ENCODE measurements at places on chromosomes 5 and 9.

GRCh38 chr9:101121836-101122399, 93.4 kb downstream of the PLPPR1 start:
- DNase-seq, result no peak

DNA sequence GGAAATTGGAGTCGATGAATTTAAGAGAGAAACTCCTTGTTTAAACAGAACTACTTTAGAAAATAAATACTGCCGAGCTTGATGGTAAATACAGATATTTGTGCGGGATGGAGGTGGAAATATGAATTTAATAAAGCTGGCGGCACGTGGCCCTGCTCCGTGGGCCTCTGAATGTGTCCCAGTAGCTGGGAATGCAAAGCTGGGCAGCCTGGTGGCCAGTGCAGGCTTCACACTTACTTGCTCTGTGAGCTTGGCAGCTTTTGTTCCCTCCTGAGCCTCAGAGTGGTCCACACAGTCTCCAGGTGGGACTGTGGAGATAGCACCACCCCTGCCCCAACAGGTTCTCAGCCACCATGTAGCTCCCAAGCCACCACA, 45.9 kb downstream of the BARX1 start:
- no peak for DNase-seq

DNA sequence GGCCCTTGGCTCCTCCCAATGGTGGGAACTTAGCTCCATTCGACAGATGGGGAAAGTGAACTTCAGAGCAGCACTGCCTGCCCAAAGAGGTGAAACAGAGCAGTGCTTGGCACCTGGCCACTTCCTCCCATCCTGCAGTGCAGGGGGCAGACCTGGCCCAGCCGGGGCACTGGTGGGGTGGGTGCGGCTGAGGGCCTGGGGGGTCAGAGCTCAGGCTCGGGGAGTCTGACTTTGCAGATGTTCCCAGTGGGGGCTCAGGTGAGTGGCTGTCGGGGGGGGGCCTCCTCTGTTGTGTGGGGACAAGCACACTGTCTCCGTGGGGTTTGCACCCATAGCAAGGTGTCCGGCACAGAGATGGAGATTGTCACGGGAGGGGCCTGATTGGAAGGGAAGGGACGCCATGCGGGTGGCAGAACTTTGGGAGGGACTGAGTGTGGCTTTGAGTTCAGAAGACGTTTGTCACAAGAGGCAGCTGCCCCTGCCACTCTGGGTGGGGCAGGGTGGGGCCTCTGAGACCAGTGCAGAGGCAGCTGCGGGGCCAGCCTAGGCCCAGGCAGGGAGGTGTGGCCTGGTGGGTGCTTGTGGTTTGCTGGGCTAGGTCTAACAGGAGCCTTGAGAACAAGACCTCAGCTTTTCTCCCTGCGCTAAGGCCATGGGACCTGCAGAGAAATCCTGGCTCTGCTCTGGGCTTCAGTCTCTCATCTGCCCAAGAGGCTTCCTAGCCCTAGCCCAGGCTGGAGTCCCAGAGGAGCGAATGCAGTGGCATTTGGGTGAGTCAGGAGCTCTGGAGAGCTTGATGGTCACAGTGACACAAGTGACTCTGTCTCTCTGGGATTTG, 2.5 kb downstream of the MYMK start:
- no peak for DNase-seq

- DNase-seq, result no peak
Measured at GRCh38 chr5:165576678-165577275, 2071.4 kb downstream of the MAT2B start.

DNA sequence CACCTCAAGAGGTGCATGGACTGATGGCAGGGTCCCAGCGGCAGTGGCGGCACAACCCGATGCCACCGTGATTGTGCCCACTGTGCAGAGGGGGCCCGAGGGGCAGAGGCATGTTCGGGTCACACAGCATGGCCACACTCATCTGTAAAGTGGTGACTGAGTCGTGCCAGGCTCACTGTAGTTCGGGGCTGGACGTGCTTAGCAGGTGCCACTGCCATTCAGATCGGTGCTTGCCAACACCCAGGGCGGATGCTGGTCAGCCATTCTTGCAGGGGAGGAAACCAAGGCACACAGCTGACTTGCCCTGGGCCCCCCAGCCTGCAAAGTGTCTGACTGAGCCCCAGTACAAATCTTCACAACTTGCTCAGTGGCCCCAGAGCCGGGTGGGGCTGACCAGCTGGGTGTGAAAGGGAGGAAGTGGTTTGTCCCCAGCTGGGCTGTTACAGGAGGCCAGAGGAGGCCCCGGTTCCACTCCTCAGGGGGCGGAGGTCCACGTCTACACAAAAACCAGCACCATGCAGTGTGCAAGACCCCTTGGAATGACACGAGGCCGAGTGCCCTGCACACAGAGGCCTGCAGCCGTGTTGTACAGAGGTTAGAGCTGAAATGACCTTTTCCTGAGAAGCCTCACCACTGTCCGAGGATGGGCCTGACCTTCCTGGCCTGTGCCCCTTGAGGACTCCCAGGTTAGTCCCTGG, 17.9 kb downstream of the FGD3 start:
- DNase-seq, result no peak

GRCh38 chr9:7452378-7452777, 347.2 kb downstream of the DMAC1 start:
- peak; percentile 25 for DNase-seq

GRCh38 chr5:148186248-148187003, 16.4 kb upstream of the SPINK6 start:
- no peak for DNase-seq

- no peak for DNase-seq
Measured at GRCh38 chr9:34218446-34218845, 39.6 kb downstream of the UBAP1 start.

- no peak for DNase-seq
Measured at GRCh38 chr5:112349371-112349770, 69.7 kb downstream of the EPB41L4A start.

DNA sequence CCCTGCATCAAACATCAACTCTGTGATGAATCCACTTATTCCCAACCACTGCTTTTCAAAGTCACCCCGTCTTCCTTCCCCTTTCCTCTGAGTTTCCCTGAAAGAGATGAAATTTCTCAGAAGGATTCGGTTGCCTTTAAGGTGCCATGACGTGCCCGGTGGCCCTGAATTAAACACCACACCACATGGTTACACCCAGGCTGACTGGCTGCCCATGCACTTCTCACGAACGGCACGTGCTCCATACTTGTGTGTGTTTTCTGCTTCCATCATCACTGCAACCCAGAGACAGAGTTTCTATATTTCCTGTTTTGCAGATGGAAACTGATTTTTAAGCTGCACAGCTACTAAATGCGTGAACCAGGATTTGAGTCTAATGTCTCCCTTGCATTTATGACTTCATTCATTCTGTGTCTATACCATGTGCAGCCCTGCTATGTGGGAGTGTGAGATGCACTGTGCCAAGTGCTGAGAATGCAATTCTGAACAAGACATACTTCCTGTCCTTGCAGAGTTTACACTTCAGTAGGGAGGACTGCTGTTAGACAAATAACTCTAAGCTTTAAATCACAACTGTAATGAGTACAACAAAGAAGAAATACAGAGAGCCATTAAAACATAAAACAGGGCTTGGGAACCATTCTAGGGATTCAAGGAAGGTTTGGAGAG, 162.9 kb downstream of the NXNL2 start:
- DNase-seq, result no peak

- no peak for DNase-seq
Measured at GRCh38 chr5:62460578-62460983, 48.0 kb downstream of the IPO11 start.

DNA sequence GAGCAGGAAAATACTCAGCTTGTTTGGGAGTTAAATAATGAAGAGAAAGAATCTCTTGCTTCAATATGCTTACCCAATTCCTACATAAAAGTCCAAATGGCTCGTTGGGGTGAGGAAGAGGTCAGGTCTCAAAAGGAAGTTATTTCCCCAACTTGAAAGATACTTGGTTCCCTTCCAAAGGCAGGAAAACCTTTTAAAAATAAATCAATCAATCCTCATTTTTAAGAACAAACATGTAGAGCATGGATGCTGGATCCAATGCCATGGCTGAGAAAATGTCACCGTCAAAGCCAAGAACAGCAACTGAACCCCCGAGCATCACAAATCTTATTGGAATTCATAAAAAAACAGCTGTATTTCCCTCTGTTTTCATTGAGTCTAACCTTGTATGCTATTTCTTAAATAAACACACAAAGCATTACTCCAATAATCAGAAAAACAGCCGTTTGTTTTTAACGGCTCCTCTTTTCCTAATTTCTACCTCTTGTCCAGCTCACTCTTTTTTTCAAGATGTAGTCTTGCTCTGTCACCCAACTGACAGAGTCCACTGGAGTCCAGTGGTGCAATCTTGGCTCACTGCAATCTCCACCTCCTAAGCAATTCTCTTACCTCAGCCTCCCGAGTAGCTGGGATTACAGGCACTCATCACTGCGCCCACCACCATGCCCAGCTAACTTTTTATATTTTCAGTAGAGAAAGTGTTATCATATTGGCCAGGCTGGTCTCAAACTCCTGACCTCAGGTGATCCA, 140.7 kb downstream of the GNA14 start:
- DNase-seq, result no peak

DNA sequence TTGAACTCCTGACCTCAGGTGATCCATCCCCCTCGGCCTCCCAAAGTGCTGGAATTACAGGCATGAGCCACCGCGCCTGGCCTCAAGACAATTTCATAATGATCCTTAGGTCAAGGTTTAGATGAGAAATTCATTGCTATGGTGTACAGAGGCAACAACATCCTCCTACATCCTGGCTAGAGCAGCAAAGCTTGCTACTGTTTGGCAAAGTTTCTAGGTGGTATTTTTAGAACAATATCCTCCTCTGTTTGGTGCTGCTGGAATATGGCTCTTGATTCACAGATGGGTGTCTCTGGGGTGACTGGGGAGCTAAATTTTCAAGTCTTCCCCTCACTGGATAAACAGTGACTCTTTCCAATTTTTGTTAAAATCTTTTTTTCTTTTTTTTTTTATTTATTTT, 30.6 kb downstream of the CRHBP start:
- no peak for DNase-seq

GRCh38 chr5:66494437-66494836, 101.8 kb upstream of the MAST4 start:
- DNase-seq, result no peak

DNA sequence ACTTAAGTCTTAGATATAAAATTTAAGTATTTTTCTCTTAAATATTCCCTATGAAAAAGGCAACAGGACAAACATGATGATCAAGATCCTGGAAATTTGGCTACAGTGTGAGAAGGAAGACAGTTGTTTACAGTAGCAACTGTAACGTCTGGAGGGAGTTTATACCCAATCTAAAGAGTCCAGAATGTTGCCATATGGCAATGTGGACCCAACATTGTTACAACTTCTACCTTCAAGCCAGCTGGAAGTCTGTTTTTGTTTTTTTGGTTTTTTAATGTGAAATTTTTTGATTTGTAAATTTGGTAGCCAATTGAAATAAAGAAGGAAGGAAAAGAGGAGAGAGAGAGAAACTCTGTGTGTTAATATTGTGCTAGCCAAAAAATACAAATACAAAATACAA, 233.4 kb downstream of the CHSY3 start:
- DNase-seq, result no peak

DNA sequence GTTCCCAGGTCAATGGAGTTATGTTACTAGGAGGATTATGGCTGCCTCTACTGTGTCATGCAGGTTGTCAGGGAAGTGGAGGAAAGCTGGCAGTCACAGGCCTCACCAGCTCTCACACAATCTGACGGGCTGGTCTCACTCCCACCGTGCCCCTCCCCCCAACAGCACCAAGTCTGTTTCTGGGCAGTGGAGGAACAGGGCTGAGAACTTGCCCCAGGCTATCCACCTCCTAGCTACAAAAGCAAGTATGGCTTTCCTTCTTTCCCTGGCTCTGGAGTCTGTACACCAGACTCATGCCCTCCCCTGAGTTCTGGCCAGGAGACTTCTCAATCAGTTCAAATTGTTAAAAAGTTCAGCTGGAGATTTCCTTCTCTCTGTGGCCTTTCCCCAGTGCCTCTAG, 25.7 kb upstream of the RIOK2 start:
- no peak for DNase-seq

- DNase-seq, result peak; percentile 5
Measured at GRCh38 chr9:34744295-34745221, 34.6 kb upstream of the CCL21 start.

- DNase-seq, result no peak
Measured at GRCh38 chr5:145983446-145983845, 47.1 kb downstream of the SH3RF2 start.

DNA sequence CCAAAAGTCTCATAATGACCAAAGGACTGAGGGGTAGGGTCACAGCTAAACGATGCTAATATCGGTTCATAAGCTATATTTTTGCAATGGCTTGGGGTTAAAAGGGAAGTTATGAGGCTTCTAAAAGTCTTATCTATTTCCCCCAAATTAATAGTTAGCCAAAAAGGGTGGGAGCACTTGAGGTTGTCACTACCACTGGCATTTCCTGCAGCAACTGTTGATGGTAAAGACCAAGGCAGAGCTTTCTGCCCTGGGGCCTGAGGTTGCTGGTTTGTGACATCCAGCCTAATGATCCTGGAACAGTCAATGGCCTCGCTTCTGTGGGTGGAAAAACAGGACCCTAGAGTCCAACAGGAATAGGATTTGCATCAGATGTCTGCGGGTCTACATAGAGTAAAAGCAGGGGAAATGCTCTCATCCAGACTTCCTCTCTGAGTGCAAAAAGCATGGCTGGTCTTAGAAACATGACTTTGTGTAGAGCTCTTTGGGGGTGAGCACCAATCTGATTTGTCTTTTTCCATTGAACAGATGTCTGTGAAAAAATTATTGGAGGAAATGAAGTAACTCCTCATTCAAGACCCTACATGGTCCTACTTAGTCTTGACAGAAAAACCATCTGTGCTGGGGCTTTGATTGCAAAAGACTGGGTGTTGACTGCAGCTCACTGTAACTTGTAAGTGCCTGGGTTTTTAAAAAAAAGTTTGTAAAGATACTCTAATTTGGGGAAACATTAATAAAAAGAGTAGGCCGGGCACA, 2.7 kb downstream of the GZMA start:
- DNase-seq, result no peak

DNA sequence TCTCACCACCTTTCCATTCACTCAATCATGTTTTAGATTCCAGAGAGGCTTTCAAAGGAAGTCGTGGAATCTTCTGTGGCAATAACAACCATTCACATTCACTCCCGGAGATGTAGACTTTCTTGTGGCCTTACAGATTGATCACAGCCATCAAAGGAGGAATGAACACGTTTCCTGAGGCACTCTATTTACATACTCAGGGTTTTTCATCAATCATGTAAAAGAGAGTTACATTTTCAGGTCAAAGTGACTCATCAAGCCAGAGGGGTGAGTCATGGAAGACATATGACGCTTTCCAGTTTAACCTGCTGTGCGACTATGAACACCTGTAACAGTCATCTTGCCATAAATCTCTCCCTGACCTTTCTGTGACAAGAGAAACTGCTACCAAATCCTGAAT, 39.3 kb upstream of the RAD23B start:
- no peak for DNase-seq

GRCh38 chr9:81578606-81579005, 110.7 kb downstream of the TLE1 start:
- no peak for DNase-seq

GRCh38 chr5:105158526-105158925, 1595.9 kb upstream of the NUDT12 start:
- DNase-seq, result no peak

GRCh38 chr5:14200312-14200990, 57.3 kb downstream of the TRIO start:
- no peak for DNase-seq

- no peak for DNase-seq
Measured at GRCh38 chr5:132315529-132316067, 21.4 kb downstream of the SLC22A4 start.

- no peak for DNase-seq
Measured at GRCh38 chr9:99046068-99046467, 58.8 kb upstream of the TGFBR1 start.

- no peak for DNase-seq
Measured at GRCh38 chr5:143014017-143014651, 244.0 kb downstream of the ARHGAP26 start.

- no peak for DNase-seq
Measured at GRCh38 chr9:79477955-79478771, 93.6 kb upstream of the TLE4 start.
